Smooth muscle cell of the brain vasculature (primary cell): ENCODE measurements at places on chromosomes 2 and 18.

GRCh38 chr2:170266358-170266757 lies 88.4 kb downstream of the MYO3B start:
- DNase-seq: no peak

DNA sequence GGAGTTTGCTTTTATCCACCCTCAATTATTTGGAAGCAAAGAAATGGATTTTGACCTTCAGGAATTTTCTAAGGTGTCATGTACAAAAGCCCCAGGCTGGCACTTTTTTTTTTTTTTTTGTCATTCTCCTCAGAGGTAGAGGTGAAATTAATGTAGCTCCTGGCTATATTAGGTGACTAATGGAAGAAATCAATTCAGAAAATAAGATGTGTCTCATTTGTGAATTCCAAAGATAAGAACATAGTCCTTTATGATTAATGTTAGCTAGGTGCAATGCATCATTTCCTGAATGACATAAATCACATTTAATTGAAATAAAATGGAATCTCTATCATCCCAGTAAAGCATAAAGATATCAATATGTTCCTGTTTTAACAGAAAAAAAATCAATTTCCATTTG lies 477.6 kb downstream of the FBXO15 start:
- no peak for DNase-seq

DNA sequence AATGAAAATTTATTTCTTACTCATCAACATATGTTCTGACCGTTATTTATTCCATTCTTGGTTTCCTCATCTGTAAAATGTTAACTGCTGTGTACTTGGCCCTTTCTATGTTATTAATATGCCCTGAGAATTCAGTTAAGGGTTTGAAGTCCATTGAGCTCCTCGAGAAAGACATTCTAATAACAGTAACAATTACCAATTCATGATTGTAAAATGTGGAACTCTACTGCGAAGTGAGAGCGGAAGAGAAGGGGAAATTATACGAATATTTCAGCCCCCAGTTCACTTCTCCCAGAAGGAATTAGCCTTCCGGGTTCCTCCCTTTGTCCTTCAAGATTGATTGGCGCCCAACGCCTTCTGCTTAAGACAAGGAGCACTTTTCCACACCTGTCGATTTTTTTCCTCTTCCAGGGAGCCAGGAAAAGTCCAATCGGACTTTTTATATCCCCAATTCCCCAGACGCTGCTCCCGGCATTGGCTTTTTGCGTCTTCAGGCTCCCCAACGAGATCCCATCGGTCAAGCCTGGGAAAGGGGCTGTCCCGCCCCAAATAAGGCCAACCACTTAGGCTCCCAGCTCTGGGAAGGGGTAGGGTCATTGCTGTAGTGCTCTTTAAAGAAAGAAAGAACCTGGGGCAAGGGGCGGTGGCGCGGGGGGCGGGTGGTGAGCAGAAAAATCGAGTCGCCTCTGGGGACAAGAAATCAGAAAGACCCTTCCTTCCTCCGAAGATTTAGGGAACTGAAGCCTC lies 1.6 kb downstream of the DSC2 start:
- no peak for DNase-seq

- DNase-seq: no peak
These were observed 45.5 kb downstream of the DPP4 start for GRCh38 chr2:162028511-162028910.

DNA sequence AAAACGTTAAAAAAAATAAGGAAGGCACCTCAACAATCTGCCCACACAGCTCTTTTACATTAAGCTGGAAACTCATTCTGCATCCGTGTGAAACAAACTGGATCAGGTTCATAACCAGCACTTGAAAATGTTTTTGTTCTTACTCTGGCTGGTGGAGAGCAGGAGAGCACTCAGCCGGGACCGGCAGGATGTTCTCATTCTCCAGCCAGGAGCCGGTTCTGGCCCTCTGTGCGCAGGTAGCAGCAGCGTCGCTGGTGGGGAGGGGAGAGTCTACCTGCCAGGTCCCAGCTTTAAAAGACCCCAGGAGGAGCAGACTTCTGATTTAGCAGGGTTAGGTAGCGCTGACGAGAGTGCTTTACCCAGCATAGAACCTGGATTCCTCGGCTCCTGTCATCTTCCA lies 834.9 kb upstream of the SALL3 start:
- no peak for DNase-seq

DNA sequence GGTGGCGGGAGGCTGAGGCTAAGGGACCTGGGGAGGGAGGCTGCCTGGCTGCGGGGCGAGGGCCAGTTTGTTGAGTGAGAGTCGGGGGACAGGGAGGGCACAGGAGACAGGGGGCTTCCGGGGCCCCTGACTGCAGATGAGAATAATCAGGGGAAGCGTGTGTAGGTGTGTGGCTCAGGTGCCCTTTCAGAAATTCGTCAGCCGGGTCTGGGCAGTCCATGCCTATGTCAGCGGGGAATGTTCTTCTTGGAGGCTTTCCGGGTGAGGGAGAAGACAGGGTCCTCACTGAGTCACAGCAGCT lies 52.3 kb upstream of the OTOF start:
- no peak for DNase-seq

DNA sequence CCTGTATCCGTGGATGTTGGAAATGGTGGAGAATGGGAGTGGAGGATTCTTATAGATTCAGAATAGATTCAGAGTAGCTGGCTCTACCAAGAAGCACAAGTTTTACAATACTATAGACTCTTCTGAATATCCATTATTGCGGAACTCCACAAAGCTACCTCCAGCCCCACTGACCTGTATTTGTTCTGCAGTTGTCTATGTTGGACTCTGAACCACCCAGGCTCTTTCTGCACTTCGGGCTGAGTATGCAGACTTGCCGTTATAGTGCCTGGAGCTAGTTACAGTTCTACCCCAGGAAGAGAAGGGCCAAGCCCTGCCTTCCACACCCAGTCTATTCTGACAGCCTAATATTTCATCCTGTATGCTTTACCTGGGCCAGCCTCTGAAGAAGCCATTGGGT lies 4.4 kb upstream of the RGPD4 start:
- no peak for DNase-seq
